ENCODE measurements at places on chromosomes 7 and 10. TPM values are rescaled to one million over a fixed set of nuclear protein-coding genes. Genes with fewer than 3 reads are reported as not detected.

UBE2H gene
- 62.6 TPM for total RNA-seq

FAM20C gene
- total RNA-seq = 34.7 TPM

EFCAB10 gene
- total RNA-seq = 3.1 TPM

TRIM73 gene
- 0.90 TPM for total RNA-seq

DNA sequence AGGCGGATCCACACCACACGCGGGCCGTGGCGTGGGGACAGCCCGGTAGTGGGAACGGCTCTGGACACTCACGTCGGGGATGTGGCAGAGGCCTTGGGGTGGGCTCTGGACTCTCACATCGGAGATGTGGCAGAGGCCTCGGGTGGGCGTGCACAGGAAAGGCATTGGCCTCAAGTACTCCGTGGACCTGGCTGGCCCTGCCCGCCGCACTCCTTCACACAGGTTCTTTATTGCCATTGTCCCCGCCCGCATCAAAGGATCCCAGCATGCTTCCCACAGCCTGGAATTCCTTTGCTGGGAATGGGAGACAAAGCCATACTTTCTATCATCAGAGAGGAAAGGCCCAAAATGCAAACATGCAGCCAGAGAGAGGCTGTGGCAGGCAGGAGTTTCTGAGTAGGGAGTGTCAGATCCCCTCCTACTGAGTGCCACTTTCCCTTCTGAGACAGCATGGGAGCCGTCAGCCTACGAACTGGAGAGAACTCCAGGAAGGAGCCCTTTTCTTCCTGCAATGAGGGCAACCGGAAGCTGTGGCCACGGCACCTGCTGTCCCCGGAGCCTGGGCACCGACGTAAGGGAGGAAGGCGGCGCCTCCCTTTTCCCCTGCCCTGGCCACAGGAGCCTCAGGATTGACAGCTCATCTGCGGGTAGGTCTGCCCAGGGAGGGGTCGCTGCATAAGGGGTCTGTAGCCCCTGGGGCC, 51.5 kb downstream of the RBM17 start:
- no peak for DNase-seq

GRCh38 chr10:71727105-71727737, 7.6 kb upstream of the C10orf105 start:
- no peak for DNase-seq

- DNase-seq = no peak
Measured at GRCh38 chr7:28136420-28136819, 44.2 kb downstream of the JAZF1 start.

- DNase-seq = peak; percentile 9
Measured at GRCh38 chr10:53209944-53210611, 437.5 kb upstream of the MBL2 start.

- no peak for DNase-seq
Measured at GRCh38 chr10:94992811-94993210, 54.4 kb downstream of the CYP2C9 start.

All from H1 (cell line).